NCI-H187 treated with DMSO at 0.1 percent for 48 hours (cell line): ENCODE measurements at places on chromosomes 3 and 15.

- no peak for DNase-seq
Measured at GRCh38 chr3:170816341-170816740, 53.7 kb downstream of the RPL22L1 start.

GRCh38 chr15:55796321-55796965 is 53.5 kb upstream of the PRTG start:
- DNase-seq = no peak

DNA sequence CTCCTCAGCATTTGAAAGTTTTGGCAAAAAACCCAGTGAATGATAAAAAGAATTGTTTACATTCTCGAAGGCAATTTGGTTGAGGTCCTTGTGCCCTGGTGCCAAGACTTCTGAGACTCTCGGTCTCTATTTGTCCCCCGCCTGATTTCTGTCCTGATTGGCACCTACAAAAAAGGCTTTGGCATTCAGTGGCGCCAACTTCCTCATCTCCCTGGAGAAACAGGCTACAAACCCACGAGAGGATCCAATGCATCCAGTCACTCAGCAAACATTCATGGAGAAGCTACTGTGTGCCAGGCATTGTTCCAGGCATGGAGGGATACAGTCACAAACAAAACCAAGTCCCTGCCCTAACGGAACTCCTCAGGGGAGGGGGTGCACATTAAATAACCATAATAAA is 42.7 kb downstream of the HES1 start:
- DNase-seq = no peak

DNA sequence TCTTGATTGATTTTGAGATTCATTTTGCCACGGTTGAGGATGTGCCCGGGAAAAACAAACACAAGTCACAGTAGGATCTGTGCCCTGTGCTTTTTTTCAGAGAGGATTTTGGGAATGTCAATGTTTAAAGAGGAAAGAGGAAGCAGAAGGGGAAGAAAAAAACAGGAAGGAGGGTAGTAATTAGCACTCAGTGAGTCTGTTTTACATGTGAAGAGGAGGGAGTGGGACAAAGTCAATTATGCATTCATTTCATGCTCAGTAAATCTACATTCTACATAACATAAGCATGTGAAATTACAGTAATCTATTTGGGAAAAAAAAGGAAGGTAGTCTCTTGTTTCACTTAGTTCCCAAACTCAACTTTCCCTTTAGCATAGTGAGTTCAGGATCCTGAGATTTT is 18.3 kb upstream of the CD200 start:
- no peak for DNase-seq
